ENCODE measurements at places on chromosomes 4 and X. TPM values are rescaled to one million over a fixed set of nuclear protein-coding genes. Genes with fewer than 3 reads are reported as not detected.

CABS1 gene
- not detected for total RNA-seq

AFF2 gene
- total RNA-seq = 15.4 TPM

GAGE13 gene
- total RNA-seq = not detected

LIMCH1 gene
- 15.1 TPM for total RNA-seq

UGT8 gene
- total RNA-seq = 6.3 TPM

DCAF4L1 gene
- total RNA-seq = 0.26 TPM

ODAPH gene
- total RNA-seq = not detected

SYP gene
- total RNA-seq = 10.8 TPM

FREM3 gene
- not detected for total RNA-seq

SLC9B1 gene
- total RNA-seq = 1.7 TPM

TLL1 gene
- total RNA-seq = 1.7 TPM

TMEM156 gene
- not detected for total RNA-seq

Data from neural crest cell (in vitro differentiated cells).